Dorsolateral prefrontal cortex (tissue), 122 donors: ENCODE measurements at places on chromosomes 3 and 15.

GRCh38 chr3:121895121-121895520 lies 920 bp downstream of the SLC15A2 start:
- DNase-seq = no peak

DNA sequence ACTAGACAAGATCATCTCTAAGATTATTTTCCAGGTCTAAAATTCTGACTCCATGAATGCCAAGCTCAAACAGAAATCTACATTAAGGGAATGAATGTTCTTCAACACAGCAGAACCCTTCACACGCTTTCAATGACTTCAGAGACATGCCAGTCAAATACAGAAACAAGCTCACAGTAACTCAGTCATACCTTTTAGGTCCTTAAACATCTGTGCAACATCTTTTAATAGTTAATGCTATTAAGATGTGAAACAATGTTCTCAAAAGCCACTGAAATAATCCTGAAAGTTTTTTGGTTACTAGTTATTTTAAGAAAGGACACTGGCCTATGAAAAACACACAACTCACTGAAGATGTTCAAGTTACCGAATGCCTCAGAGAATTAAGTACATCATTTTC lies 2.5 kb downstream of the DLG1 start:
- no peak for DNase-seq

DNA sequence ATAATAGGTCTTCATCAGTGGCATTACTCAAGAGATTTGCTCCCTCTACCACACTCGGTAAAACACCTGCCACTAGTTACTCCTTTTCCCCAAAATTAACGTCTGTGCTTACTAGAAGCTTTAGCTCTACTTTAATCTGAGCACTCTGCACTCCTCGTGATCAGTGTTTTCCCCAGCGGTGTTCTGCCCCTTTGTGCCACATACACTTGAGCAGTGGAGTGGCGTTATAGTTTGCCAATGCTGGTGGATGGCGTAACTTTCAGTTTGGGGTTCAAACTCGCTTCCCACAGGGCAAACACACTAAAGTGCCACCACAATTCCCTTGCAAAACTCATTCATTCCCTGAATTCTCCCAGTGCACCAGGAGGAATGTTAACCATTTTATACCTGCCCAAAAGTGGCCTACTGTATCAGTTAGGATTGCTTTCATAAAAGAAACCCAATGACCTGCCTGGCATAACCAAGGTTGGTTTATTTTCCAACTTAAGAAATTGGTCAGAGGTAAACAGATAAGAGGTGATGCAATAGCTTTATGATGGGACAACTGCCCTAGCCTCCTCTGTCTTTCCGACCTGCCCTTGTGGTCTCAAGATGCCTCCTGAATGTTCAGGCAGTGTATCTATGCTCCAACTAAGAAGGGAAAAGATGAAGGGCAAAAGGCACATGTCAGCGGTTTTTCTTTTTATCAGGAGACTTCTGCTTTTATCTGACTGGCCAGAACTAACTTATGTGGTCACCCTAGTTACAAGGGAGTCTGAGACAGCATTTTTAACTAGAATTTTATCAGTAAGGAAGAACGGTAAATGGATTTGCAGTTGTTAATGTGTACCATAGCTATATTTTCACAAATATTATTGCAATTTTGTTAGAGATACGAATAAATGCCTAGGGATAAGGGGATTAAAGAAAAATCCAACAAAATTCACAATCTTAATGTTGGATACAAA lies 83.9 kb downstream of the FSIP1 start:
- no peak for DNase-seq

GRCh38 chr3:153976891-153977554 lies 144.2 kb upstream of the ARHGEF26 start:
- DNase-seq = no peak

DNA sequence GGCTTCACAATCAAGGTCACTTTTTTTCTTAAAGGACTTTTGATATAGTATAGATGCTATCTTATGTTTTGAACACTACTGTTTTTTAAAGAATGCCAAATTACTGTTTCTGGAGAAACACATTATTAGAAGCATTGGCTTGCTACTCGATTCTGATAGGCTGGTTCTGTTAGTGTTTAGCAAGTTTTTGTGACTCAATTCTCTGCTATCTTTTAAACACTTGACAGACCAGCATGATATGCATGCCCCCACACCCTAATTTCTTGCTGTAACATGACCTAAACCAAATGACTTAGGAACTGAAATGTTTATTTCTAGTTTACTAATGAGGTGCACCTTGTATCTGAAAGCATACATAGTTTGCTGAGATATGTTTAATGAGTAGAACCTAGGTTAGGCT lies 5.5 kb upstream of the IL20RB start:
- no peak for DNase-seq

- no peak for DNase-seq
Observed at GRCh38 chr3:111588527-111588926, 6.6 kb downstream of the ZBED2 start.

DNA sequence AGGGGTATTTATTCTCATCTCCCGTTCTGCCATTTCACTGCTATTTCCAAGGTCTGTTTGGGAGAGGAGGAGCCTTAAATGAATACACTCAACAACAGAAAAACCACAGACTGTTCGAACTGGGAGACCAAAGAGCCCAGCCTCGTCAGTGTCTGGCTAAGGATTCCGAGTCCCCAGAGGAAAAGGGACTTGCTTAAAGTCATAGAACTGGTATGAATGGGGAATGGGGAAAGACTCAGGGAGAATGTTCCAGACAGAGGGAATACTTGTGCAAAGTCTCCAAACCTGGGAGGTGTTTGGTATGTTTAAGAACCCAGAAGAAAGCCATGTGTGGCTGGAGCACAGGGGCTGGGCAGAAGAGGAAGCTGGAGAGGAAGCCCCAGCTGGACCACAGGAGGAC lies 46.9 kb downstream of the FAM43A start:
- DNase-seq = no peak
